Ascending aorta (tissue), 2 donors: ENCODE measurements at places on chromosomes 12 and 14.

DNA sequence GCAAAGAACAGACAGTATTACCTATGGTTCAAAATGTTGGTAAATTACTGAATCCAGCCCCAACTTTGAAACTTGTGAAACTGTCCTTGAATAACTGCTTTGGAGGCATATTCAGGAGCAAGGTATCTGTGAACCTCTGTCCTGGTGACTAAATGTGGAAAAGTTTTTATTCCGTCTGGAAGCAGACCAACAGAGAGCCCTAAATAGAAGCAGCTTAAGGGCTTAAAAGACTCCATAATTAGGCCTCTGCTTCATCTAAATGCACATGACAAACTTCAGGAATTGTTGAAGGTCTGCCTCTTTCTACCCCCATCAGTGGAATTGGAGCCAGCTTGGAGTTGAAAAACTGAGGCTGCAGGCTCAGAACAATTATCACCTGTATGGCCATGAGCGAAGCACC is 276.5 kb downstream of the KCNH5 start:
- no peak for DNase-seq

DNA sequence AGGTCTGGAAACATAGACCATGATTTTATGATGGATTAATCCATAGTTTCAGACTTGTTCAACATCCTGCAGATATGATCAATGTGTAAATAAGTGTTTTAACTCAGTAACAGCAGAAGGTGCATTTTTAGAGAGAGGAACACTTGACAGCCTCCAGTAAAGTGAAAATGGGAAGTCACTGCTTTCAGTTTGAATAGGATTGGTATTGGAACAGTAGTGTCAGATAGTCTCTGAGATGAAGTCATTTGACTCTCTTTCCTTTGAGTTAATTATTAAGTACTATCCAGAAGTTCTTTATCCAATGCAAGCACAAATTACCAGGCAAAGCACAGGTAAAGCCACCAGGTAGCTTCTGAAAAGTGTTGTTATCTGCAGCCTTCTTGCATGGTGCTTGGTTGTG is 14.5 kb upstream of the NAV3 start:
- DNase-seq, result no peak

DNA sequence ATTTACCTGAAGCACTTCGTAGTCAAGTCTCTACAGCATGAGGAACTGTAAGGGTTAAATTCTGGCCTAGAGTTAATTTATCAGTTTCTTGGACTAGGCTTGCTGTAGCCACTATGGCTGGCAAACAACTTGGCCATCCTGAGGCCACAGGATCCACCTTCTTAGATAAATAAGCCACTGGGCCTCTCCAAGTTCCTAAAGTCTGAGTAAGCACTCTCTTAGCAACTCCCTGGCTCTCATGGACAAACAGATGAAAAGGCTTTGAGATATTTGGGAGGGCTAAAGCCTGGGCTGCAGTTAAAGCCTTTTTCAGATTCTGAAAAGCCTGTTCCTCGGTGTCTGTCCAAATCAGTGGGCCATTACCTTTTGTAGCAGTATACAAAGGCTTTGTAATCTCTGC is 675.0 kb downstream of the TMEM121 start:
- DNase-seq, result no peak

DNA sequence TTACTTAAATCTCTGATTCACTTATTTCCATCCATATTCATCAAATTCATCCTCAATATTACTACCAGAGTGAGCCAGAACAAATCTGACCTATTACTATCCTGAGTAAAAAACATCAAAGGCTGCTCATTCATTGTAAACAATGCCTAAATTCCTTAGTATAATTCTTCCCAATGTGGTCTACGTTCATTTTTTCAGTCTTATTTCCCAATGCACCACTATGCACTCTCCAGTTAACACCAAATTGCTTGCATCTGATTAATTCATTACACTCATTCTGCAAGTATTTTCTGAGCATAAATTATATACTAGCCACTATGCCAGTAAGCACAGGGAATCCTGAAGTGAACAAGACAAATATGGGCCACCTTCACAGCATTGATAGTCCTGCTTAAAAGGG is 110.0 kb downstream of the EPS8 start:
- no peak for DNase-seq

- no peak for DNase-seq
These were observed 170.9 kb upstream of the RTL1 start for GRCh38 chr14:101074196-101075024.
